ENCODE measurements at places on chromosomes 5 and 9.

GRCh38 chr5:60586307-60586901 is 113.6 kb downstream of the DEPDC1B start:
- DNase-seq, result no peak

- DNase-seq, result no peak
Measured at GRCh38 chr9:90141723-90142122, 500.9 kb downstream of the DIRAS2 start.

DNA sequence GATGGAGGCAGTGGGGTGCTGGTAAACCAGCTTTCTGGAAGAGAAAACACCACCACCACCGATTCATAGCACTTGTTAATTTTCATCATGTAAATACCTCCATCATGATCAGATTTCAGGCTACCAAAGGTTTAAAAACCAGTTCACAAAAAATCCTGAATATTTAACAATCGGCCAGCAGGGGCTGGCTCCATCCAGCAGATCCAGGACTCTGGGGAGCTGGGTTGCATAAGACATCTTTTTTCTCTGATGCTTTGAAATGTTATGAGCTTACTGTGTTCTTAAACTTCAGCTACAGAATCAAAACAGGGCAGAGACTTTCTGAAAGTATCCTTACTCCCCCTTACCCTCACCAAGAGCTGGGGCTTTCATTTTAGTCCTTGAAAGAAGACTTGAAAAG is 14.6 kb upstream of the RNF183 start:
- DNase-seq, result no peak

- DNase-seq, result no peak
Measured at GRCh38 chr5:142873831-142874230, 103.7 kb downstream of the ARHGAP26 start.

Data from stimulated activated CD4-positive, alpha-beta T cell treated with anti-CD3 and anti-CD28 coated beads, Interleukin-1b, Interleukin-23, amount 100 ng/mL, for 1 hour (primary cell).